Stimulated activated CD4-positive, alpha-beta T cell treated with anti-CD3 and anti-CD28 coated beads, Interleukin-1b, Interleukin-23, amount 100 ng/mL, for 1 hour (primary cell): ENCODE measurements at places on chromosomes 6 and 20.

DNA sequence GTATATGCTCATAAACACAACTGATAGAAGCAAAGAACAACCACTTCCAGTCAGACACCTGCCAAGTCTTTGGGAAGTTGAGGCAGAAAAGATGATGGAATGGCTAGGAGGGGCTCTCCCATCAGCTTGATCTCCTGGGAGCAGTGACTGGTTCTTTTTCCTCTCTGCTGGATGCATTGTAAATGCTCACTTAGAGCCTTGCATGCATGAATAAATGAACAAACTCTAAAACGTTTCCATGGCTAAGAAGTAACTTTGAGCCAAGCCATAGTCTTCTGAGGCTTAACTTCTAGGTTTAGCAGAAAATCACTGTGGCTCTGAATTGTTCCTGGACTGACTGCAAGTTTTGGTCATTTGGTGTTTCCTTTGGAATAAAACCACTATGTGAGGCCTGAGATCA is 166.4 kb upstream of the CITED2 start:
- DNase-seq = no peak

- DNase-seq = no peak
Observed at GRCh38 chr6:24757611-24758010, 17.1 kb upstream of the GMNN start.

DNA sequence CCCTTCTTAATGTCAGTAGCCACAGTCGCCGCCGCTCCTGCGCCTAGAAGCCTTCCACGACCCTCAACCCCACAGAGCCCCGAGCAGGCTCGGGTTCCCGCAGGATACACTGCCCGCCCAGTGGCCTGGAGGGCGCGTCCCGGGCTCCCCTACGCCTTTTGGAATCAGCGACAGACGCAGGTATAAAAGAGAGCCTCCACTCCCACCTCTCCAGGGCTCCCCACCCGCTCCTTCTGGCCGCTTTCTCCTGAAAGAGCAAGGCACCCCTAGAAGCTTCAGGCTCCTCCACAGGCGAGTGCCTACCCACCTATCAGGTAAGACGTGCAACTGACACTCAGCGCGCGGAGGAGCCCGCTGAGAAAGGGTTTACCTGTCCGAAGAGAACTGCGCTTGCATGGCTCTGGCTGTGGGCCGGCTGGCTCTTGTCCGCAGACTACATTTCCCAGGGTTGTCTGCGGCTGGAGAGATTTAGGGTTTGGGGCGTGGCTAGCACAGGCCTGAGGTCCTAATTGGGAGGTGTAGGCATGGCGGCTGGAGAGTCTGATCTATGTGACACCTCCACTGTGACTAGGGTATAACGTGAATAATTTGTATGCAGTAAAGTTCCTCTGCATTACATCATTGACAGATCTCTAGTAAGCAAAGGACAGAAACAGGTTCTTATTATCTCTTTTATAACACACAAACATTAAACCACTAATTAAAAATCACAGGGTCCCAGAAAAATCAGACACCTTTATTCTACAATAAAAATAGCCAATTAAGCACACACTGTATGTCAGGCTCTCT is 13.5 kb upstream of the ZNF391 start:
- DNase-seq = peak; percentile 34

DNA sequence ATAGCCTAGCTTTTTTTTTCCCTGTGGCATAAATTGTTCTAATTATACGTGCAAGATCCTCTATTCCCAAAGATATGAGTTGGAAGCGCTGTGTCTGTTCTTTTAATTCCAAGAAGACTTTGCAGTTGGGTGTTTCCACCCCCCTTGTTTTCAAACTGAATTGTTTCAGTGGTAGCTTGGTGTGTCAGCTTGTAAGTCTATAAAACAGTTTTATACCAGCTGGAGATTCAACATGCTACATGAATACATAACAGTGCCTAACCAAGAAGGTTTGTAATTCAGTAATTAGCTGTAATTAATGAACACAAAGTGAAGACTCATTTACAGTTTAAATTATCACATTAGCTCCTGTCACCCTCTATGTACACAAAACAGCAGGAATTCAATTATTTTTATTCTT is 154.0 kb downstream of the ZNF217 start:
- DNase-seq = no peak

- no peak for DNase-seq
Observed at GRCh38 chr6:96469312-96469711, 52.3 kb upstream of the UFL1 start.

DNA sequence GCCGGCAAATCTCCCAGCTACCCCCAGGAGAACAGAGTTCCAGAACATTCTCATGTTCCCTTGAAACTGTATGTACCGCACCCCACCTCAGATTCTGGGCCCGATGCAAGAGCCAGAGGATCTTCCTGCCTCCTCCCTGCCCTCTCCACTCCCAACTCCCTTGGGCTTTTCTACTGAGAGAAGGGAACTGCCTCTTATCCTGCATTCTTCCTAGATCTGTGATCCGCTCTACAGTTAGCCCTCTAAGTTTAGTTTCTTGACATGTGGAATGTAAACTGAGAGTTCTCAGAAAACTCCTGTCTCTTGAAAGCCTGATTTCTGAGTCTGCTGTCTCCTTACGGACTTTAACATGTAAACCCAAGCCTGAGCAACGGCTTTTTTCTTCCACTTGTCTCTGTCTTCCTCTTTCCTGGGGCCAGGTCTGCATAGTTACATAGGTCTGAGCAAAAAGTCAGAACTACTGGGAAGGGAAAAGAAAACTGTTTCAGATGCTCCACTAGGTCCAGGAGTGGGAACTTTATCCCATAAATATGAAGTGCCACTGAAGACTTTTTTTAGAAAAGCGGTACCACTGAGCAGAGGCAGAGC is 86.5 kb upstream of the TNFAIP3 start:
- DNase-seq = no peak

DNA sequence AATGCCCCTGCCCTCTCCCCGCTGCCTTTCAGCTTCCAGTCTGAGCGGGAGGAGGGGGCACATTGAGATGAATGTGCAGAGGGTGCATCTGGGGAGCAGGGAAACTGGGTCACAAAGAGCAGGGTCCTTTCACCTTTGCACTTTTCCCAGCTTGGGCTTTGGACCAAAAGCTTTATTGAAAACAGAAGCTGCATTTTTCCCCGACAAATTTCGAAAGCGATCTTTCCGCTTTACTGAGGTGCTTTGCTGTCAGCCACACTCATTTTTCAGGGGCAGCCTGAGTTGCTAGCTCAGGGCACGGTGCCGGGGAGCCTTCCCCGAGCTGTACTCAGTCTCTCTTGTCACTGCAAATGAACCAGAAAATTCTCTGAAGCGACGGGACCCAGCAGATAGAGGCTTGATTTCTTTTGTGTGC is 283.7 kb upstream of the SOX4 start:
- DNase-seq = no peak

DNA sequence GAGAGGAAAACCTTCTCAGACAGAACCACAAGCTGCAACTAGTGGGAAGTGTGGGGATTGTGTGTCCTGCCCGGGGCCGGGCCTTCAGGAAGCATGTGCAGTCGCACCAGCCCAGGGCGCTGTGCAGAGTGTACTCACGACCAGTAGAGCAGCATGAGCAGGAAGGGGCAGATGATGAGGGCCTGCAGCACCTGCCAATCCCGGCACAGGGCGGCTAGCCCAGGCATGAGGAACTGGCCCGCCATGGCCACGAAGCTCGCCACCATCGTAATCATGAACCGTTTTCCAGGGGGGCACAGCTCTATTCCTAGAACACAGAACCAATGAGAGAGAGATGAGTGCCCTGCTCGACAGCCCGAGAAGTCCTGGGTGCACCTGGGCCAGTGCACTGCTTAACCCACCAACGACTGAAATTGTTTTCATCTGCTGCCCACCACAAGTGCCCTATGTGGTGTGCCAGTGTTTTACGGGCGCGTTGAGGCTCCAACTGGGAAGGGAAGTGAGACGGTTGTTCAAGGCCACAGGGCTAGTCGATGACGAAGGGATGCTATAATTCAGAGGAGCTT is 65.0 kb downstream of the PSMG4 start:
- no peak for DNase-seq

- DNase-seq = no peak
Observed at GRCh38 chr6:7300926-7301325, 12.1 kb downstream of the SSR1 start.

- no peak for DNase-seq
Observed at GRCh38 chr6:73624896-73625295, 28.9 kb downstream of the SLC17A5 start.

GRCh38 chr6:110560239-110561007 is 84.0 kb upstream of the SLC22A16 start:
- DNase-seq = no peak

DNA sequence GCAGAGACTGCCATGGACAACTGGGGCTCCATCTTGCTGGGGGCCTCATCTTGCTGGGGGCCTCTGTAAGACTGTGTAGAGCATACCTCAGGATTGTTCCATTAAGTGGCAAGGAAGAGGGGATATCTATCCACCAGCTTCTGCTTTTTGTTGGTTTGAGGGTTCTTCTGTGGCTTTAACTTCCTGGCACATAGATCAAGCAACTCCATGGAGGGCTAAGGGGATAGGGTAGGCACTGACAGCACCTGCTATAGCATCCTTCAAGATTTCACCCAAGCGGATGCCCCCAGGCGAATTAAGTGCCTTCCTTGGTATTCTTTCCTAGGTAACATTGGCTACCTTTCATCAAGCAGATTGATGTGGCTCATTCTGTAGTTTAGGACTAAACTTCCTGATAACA is 3.8 kb upstream of the LRRN4 start:
- DNase-seq = no peak

- peak; percentile 39 for DNase-seq
Observed at GRCh38 chr20:32483351-32484224, 101.5 kb downstream of the NOL4L start.

GRCh38 chr20:1171461-1172093 is 13.2 kb downstream of the TMEM74B start:
- no peak for DNase-seq

DNA sequence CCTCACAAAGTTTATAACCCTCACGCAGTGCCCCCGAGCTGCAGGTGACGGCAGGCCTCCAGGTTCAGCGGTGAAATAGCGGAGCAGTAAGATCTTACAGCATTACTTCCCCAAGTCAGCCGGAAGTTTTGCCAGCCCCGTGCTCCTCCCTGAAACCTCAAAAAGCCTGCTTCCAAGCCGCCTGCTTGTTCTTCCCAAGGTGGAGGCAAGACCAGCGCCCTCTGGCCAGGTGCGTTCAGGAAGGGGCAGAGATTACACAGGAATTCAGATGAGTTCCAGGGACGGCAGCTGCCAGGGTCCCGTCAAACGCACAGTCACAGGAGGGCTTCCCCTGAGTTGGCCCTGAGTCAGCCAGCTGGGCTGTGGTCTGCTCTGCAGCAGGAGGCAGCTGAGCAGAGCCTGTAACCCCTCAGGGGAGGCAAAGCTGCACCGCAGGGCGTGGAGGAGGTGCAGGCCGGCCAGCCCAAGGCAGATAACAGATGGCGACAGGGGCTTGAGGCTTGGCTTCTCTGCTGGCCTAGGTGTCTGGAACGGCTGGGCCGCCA is 124.1 kb upstream of the RPS6KA2 start:
- no peak for DNase-seq

- DNase-seq = no peak
Observed at GRCh38 chr6:53634184-53634631, 31.3 kb downstream of the KLHL31 start.

DNA sequence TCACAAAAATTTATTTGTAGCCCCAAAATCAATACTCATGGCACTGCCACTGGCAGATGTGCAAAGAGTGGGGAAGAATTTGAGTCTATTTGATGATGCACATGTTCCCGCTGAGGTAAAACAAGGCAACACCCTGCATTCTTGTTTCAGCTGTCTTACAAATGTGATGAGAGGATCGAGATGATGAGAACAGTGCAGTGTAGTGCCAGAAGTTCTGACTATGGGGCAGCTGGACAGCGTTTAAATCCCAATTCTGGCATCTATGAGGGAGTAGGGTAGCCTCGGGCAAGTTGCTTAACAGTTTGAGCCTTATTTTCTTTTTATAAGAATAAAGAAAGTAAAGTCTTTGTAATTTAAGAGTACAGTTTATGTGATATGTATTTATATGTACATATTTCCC is 296.7 kb upstream of the FKBP1C start:
- no peak for DNase-seq

DNA sequence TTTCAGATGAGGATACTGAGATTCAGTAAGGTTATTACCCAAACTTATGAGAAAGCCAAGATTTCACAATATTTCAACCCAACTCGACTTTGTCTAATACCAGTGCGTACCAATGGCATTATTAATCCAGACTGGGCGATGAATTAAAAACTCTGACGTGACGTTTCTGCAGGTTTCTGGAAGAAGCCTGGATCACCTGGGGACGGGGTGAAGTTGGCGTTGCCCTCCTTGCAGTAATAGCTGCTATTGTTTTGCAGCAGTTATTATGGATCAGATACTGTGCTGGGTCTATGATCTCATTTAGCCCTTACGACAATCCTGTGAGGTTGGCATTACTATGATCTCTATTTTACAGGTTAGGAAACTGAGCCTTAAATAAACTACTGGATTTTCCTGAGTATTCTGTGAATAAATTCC is 569 bp upstream of the CDC5L start:
- no peak for DNase-seq

DNA sequence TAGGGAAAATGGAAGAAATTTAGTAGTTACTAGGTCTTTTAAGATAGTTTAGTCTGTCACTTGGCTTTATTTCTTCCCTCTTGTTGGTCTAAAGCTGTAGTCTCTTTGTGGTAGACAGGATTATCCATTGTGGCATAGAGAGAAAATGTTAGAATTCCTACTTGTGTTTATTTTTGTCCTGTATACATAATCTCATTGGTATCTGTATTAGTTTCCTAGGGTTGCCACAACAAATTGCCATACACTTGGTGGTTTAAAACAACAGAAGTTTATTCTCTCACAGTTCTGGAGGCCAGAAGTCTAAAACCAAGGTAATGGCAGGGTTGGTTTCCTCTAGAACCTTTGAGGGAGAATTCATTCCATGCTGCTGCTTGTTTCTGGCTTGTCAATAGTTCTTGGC is 119.4 kb downstream of the ZFAND3 start:
- no peak for DNase-seq

- no peak for DNase-seq
Observed at GRCh38 chr6:40322336-40322735, 264.8 kb downstream of the LRFN2 start.

DNA sequence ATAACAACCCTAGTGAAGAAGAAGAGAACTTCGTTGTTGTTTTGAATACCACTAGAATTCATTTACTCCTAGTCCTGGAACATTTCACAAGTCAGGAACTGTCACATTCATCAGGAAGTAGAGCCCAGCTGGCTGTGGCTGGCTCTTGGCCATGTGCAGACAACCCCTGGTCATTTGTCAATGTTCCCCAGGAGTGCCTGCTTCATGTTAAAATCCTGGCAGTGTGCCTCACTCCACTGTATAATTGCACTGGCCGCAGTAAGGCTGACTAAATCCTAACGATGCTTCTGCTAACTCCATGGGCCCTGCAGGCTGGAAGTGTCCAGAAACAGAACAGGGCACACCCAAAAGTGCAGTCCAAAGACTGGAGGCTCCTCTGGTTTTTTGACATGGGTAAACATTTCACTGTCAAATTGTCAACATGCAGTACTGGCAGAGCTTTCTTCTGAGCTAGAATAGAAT is 41.5 kb upstream of the ADGRF1 start:
- DNase-seq = no peak

DNA sequence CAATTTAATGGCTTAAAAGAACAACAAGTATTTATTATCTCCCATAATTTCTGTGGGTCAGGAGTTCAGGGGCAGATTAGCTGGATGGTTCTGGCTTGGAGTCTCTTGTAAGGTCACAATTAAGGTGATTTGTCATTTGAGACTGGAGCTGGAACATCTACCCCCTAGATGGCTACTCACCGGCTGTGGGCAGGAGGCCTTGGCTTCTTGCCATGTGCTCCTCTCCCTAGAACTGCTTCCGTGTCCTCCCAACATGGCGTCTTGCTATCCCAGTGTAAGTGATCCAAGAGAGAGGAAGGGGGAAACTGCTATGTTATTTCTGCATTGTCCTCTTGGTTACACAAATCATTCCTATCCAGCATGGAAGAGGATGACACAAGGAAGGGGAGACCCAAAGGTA is 210.2 kb upstream of the ECI2 start:
- no peak for DNase-seq
